ENCODE measurements at places on chromosomes 2 and 18.

- DNase-seq, result no peak
These were observed 16.9 kb downstream of the KLHL41 start for GRCh38 chr2:169526451-169526850.

GRCh38 chr2:69095305-69095704 is 82.3 kb downstream of the ANTXR1 start:
- DNase-seq, result no peak

GRCh38 chr2:110829413-110830146 is 97.2 kb downstream of the ACOXL start:
- DNase-seq, result no peak

DNA sequence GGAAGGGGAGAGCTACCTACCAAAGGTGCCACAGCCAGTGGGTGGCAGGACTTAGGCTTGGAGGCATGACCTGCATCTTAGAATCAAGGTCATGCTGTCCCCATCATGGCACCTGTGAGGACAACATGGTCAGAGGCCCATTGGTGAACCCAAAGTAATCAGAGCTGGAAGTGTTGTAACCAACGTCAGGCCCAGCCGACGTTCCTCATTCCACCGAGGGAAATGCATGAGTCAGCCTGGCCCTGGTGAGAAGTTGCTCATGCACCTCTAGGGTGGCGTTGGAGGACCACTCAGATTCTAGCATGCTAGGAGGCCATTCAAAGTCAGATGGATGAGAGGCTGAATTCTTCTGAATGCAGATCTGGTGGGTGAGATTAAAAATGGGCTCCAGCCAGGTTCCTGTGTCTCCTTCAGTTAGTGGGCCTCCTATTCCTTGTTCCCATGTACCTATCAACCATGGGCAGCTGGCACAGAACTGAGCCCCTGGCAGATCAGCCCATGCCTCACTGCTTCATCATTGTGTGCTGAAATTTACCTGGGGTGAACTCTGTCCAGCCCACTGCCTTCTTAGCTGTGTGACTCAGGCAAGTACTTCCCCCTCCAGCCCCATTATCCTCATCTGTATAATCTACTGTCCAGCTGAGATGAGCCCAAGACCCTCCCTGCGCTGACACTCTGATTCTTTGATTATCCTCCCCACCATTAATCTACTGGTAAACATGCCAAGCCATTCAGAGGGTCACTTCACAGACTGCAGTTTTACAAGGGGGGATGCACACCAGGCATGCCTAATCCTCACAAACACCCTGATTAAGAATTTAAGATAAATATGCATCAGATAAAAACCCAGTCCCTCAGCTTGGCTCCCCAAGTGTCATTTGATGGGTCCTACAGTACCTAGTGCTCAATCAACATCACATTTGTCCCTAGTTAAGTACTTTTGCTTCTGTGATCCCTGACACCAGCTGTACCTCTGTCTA is 14.0 kb downstream of the SLC14A2 start:
- DNase-seq, result no peak

GRCh38 chr2:38095996-38096861 is 20.3 kb upstream of the CYP1B1 start:
- DNase-seq, result no peak

- no peak for DNase-seq
These were observed 490.4 kb upstream of the SPRED2 start for GRCh38 chr2:65922794-65923193.

DNA sequence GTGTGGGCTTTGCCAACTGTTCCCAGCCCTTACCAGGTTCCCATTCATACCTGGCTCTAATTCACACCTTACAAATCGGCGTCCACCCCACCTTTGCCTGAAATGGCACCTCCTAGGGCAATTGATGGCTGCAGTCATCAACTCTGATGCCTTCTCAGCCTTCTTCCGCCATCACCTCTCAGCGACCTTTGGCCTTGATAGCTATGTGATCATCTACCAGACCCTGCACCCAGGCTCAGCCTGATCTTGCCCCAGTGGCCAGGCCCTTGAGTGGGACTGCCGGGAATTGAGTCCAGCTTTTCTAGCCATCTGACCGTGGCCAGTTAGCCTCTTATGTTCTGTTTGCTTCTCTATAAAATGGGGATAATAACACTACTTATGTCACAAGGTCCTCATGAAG is 32.5 kb downstream of the PSD4 start:
- no peak for DNase-seq

GRCh38 chr2:126643972-126644371 is 12.0 kb upstream of the GYPC start:
- no peak for DNase-seq
